ENCODE measurements at places on chromosomes 7 and 10.

DNA sequence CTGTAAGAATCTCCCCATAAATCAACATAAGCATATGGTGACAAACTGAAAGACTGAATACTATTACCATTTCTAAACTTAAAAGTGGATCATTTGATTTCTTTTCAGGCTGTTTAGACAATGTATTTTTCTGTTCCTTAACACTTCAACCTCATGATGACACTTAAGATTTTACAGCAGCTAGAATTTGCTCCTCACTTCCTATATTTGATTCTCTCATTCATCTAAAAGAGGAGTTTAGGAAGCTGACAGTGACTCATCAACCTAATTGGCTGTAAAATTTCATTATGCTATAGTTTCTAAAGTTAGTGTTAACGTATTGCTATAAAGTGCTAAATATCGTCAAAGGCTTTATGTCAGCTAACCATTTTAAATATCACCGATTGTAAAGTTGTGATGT lies 478.7 kb downstream of the GRM8 start:
- DNase-seq = no peak

DNA sequence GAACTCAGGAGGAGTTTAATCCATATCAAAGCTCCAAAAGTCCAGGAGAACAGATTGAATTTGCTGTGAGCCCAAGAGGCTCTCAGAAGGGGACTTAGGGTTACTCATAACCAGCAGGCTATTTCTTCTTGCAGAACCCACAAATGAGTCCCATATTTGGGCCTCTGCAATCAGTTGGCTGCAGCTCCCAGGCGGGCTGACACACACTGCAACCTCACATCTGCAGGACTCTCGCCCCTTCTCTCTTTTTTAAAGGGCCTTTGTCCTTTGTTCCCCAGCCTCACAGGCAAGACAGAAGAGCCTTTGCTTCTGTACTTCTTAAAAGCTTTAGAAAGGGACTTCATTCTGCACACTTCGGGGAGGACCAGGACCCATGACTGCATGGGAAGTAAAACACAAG lies 26.7 kb downstream of the CREB3L2 start:
- no peak for DNase-seq

- no peak for DNase-seq
Observed at GRCh38 chr7:55306331-55306730, 58.8 kb upstream of the LANCL2 start.

GRCh38 chr10:91551856-91552255 lies 81.0 kb downstream of the PPP1R3C start:
- DNase-seq = peak; percentile 72

- DNase-seq = peak; percentile 91
Observed at GRCh38 chr7:65269150-65269856, 104.4 kb upstream of the ZNF92 start.

DNA sequence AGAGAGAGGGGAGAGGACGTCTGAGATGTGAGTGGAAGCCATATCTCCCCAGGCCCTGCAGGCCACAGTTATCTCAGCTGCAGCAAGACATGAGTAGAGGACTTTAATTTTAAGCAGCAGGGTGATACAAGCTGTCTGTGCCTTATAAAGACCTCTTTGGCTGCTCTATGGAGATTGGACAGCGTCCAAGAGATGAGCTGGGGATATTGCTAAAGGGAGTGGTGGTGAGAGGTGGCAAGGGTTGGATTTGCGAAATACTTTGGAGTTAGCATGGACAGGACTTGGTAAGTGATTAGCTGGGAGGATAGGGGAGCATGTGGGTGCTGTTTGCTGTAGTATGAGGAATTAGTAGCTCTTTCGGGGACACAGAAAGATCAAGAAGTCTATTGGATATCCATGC lies 191.8 kb downstream of the CACNB2 start:
- DNase-seq = no peak

DNA sequence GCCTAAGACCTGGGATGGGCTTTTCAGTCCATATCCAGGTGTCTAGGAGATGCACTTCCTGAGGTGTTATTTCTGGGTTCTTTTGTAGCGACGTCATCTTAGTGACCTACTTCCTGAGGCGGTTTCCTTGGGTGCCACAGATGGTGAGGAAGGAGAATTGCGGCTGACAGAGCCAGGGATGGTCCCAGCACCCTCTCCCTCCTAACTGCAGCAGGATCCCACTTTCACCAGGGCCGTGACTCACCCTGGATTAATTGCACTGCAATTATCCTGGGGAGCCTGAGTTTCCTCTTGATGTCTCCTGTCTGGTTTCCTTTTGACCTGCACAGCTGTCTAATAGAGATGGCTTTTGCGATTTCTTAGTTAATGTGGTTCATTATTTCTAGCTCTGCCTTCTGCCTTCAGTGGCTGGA lies 271.7 kb downstream of the TCF7L2 start:
- peak; percentile 59 for DNase-seq

DNA sequence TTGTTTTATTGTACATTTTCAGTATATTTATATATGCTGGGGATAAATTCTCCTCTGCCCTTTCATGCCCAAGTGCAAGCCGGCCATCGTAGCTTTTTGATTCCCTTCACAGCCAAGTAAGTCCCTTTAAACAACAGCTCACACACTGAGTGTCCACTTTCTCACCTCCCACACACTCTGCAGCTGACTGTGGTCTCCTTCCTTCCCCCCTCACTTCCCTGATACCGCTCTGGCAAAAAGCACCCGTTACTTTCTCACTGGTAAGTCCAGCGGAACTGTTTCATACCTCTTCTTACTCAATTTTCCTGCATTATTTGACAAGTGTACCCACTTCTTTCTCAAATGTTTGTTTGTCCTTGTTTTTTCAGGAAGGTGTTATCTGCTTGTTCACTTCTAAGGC lies 35.2 kb downstream of the MGAM start:
- no peak for DNase-seq

- no peak for DNase-seq
Observed at GRCh38 chr10:118452098-118452497, 110.0 kb upstream of the FAM204A start.

DNA sequence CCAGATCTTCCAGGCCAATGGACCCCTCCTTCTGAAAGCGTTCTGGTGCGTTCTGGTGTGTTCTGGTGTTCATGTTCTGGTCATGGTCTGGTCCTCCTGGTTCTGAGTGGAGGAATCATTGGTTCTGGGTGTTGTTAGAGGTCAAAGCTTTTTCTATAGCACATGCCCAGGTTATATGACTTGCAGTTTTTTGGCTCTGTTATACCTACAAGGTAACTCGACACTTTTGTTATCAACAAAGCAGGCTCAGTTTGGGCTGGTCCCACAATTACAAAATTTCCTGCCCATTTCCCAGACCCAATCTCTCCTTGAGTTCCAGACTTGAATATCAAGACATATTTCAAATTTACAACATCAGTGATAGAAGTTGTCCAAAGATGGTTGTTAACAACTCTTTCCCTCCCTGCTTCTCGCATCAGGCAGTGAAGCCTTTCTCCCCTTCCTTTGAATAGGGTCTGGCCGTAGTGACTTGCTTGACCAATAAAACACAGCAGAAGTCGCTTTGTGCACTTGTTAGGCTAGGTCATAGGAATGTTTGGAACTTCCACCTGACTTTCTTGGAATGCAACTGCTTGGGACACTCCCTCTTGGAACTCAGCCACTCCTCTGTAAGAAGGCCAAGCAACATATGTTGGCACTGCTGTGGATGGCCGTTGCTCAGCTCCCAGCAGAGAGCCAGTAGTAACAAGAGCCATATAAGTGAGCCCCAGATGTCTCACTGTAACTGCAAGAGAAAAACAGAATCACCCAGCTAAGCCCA lies 83.1 kb upstream of the STEAP1B start:
- DNase-seq = peak; percentile 96

Measured in T47D (cell line).